ENCODE measurements at places on chromosomes 3 and 15. TPM values are rescaled to one million over a fixed set of nuclear protein-coding genes. Genes with fewer than 3 reads are reported as not detected.

DNA sequence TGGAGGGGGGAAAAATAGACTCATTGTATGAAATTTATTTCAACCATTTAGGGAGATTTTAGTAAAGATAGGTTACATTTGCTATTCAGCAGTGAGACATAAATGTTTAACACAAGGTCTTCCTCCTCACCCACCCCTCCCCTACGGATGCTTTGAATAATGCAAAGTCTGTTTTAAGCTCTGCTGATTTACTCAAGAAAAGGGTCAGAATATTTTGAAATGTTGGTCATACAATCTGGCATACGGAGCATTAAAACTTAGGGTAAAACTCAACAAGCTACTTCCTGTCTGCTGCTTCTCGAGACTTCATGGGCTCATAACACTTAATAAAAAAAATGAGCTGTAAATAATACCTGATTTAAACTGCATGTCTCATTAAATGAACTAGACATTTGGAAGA lies 156.3 kb downstream of the WNT5A start:
- H3K4me3 ChIP-seq = no peak overlapping the region
- DNase-seq = no peak
- H3K27ac ChIP-seq = no peak overlapping the region

DNA sequence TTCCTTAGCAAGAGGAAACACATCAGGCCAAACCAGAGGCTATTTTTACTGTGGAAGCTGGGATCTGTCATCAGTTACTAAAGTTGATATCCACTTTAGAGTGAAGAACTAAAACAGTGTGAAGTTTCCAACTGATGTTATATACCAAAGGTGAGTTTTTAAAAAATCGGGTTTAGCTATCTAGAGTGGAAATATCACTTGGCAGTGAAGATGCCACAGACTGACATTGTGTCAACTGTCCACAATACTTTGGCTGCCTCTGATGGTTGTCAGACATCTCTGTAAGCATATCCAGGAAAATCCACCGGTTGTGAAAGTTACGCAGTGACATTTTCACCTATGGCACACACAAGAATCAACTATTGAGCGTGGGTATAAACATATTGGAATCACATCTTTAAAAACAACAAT lies 9.2 kb downstream of the ZIC1 start:
- no peaks in the 10 kb centered on the region for H3K4me1 ChIP-seq
- H3K36me3 ChIP-seq = no peaks in the 10 kb centered on the region
- no peak for DNase-seq
- H3K27ac ChIP-seq = no peak overlapping the region

DNA sequence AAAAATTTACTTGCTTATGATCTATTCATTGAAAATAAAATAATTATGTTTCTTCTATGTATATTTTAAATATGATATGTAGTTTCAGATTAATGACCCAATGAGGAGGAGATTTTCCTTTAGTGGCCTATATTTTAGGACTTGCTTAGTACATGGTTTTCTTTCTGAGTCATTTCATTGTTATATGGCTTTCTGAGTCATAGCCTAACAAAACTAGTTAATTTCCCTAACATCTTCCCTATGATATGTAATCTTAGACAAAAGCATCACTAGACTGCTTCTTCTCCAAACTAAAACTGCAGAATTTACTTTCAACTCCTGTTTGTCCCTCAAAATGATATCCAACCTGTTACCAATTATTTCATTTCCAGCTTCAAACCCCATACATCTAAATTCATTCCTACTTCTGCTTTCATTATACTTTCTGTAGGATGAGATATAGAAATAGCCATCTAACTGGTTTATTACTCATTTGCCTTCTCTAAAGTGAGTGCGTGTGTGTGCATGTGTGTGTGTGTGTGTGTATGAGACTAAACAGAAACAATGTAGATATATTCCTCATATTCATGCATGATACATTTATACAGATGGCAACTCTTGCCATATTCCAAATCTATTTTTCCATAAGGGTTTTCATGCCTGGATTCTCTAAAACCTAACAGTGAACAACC lies 915.0 kb upstream of the GBE1 start:
- no peak overlapping the region for H3K27ac ChIP-seq
- no peaks in the 10 kb centered on the region for H3K27me3 ChIP-seq
- H3K36me3 ChIP-seq = no peaks in the 10 kb centered on the region

DNA sequence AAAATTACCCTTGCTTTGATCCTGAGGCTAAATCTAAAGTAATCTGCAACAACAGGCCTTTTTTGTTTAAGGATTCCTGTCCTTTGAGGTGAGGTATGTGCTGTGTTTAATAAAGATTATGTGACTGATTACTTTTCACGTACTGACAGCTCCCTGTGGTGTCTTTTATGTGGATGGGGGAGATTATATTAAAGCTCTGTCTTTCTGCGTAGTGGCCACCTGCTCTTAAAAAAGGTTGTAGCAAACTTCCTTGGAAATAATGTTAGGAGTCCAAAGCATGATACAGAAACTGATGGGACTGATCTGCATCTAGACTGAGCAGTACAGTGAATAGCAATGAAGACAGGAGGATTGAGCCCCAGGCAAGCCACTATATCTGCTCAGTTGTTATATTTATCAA lies 453.0 kb upstream of the GOLIM4 start:
- peaks cover 7% of the 10 kb centered on the region for H3K4me1 ChIP-seq
- no peak overlapping the region for H3K4me3 ChIP-seq
- no peak for DNase-seq
- no peaks in the 10 kb centered on the region for H3K27me3 ChIP-seq

DNA sequence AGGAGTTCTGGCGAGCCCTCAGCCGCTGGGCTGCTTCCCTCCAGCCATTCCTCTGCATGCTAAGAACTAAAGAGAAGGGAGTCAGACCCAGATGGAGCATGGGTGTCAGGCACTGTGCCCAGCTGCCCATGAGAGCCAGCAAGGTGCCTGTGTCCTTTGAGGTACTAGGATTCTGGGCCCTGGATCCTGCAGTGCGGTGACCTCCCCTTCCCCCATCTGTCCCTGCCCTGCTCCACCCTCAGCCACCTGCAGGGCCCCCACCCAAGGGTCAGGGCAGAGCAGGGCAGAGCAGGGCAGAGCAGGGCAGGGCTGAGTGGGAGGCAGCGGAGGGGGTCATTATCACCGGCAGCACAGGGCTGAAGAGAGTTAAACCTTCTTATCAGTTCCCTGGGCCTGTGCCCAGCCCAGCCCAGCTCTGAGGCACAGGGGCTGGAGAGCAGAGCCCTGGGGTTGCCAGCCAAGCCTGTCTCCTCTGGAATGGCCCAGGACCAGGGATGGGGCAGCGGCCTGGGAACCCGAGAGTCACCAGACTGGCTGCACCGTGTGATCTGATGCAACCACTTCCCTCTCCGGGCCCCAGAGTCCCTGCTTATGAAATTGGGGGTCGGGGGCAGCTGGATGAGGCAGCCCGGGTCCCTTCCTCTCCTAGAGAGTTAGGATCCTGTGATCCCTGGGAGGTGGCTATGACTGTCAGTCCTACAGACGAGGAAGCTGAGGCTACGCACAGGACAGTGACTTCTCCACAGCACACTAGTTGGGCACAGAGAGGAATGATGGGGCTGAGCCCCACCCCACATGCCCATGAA lies 17.3 kb downstream of the ZDHHC19 start:
- no peak for DNase-seq
- H3K27ac ChIP-seq = no peak overlapping the region
- no peaks in the 10 kb centered on the region for H3K4me1 ChIP-seq
- H3K36me3 ChIP-seq = no peaks in the 10 kb centered on the region

KLHL40 gene
- total RNA-seq = not detected

DNA sequence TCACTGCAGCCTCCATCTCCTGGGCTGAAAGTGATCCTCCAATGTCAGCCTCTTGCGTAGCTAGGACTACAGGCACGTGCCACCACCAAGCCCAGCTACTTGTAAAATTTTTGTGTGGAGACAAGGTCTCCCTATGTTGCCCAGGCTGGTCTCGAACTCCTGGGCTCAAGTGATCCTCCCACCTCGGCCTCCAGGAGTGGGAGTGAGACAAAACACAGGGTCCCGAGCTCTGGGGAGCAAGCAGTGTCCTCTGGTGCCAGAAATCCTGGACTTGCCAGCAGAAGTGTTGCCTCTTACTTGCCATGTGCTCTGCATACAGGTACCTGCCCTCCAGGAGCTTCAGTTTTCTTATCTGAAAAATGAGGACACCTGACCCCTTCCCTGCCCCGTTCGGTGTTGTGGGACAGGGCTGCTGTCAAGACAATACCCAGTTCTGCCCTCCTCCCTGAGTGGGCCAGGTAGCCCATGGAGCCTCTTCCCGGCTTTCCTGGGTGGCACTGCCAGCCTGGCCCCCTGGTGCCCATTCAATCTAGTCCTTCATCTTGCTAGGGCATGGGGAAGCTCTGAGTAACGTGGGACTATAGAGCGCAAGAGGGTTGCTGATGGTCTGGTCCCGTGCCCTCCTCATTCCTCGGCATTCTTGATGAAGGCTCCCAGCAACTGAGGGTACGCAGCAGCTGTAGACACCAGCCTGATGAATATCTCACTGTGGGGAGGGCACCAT lies 164.6 kb downstream of the GOLGA6L4 start:
- H3K4me1 ChIP-seq = no peaks in the 10 kb centered on the region
- H3K27ac ChIP-seq = no peak overlapping the region
- DNase-seq = no peak
- no peaks in the 10 kb centered on the region for H3K36me3 ChIP-seq
- H3K4me3 ChIP-seq = no peak overlapping the region

- no peak overlapping the region for H3K4me3 ChIP-seq
- no peaks in the 10 kb centered on the region for H3K36me3 ChIP-seq
- H3K4me1 ChIP-seq = no peaks in the 10 kb centered on the region
These were observed 785.3 kb downstream of the ROBO2 start for GRCh38 chr3:77825001-77825827.

COMMD2 gene
- 43.3 TPM for total RNA-seq

GRCh38 chr3:65196663-65197062 lies 508.9 kb upstream of the ADAMTS9 start:
- H3K4me3 ChIP-seq = no peak overlapping the region
- peak overlapping the region; percentile 40 for H3K27ac ChIP-seq
- no peaks in the 10 kb centered on the region for H3K36me3 ChIP-seq

DNA sequence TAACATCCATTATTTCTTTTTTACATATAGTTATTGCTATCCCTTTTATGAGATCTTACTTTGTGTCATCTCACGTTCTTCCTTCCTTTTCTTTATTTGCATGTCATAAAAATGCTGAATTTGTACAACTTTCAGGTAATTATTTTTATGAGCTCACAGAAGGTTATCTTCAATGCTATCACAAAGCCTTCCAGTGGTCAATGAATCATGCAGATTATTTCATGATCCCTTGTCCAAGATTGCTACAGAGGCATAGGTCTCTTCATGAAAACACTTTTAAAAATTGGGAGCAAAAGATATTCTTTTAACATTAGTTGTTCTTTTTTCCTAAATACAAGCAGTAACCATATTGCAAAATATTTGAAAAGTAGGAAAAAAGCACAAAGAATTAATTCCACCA lies 880.1 kb upstream of the NR2F2 start:
- no peak for DNase-seq
- H3K4me3 ChIP-seq = no peak overlapping the region
- no peaks in the 10 kb centered on the region for H3K4me1 ChIP-seq
- H3K27ac ChIP-seq = no peak overlapping the region
- H3K36me3 ChIP-seq = no peaks in the 10 kb centered on the region

DNA sequence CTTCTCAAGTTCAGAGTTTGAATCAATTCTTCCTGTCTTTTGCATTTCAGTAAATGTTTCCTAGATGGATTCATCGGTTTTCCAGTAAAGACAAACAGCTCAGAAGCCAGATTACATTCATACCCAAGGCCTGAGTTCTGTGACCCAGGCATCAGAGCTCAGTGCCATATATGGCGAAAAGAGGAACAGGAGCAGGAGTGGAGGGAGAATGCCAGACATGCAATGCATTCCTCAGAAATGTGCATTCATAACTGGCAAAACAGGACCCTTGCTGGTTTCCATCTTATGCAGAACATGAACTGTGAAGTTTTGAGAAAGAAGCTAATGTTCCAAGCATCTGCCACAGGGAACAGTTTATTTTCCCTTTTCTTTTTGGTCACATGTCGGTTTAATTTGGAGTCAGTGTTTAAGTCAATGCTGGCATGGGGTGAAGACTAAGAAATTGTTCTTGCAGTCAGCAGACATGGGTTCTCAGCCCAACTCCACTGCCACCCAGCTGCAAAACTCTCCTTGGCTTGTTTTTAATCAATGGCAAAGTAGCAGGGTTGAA lies 116.5 kb downstream of the LPP start:
- DNase-seq = peak; percentile 78
- peak overlapping the region; percentile 77 for H3K27ac ChIP-seq
- H3K4me3 ChIP-seq = no peak overlapping the region
- H3K27me3 ChIP-seq = no peaks in the 10 kb centered on the region
- H3K36me3 ChIP-seq = peaks cover 1% of the 10 kb centered on the region
- peaks cover 75% of the 10 kb centered on the region for H3K4me1 ChIP-seq

GRCh38 chr3:12175844-12176453 lies 17.2 kb upstream of the TIMP4 start:
- no peaks in the 10 kb centered on the region for H3K36me3 ChIP-seq
- DNase-seq = peak; percentile 69
- H3K27me3 ChIP-seq = no peaks in the 10 kb centered on the region
- no peak overlapping the region for H3K27ac ChIP-seq
- H3K4me3 ChIP-seq = no peak overlapping the region

DNA sequence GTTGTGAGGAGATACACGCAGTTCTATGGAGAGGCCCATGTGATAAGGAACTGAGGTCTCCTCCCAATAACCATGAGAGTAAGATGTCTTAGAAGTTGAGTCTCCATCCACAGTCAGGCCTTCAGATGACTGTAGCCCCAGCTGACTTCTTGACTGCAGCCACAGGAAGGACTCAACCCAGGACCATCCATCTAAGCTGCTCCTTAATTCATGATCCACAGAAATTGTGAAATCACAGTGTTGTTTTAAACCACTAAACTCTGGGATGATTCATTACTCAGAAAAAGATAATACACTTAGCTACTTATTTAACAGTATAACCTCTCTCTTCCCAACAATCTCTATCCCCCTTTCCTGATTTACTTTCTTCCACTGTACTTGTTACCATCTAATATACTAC lies 173.3 kb downstream of the ALDH1A2 start:
- H3K27me3 ChIP-seq = no peaks in the 10 kb centered on the region
- no peaks in the 10 kb centered on the region for H3K36me3 ChIP-seq
- no peak overlapping the region for H3K27ac ChIP-seq
- DNase-seq = no peak
- no peak overlapping the region for H3K4me3 ChIP-seq
- H3K4me1 ChIP-seq = no peaks in the 10 kb centered on the region

- no peak overlapping the region for H3K27ac ChIP-seq
- no peaks in the 10 kb centered on the region for H3K36me3 ChIP-seq
- H3K4me3 ChIP-seq = no peak overlapping the region
- no peak for DNase-seq
These were observed 35.9 kb downstream of the NTRK3 start for GRCh38 chr15:88220443-88221335.

CHRFAM7A gene
- total RNA-seq = not detected

SMCO1 gene
- not detected for total RNA-seq

GRCh38 chr15:41490355-41490754 lies 3.3 kb upstream of the ITPKA start:
- H3K27me3 ChIP-seq = no peaks in the 10 kb centered on the region
- H3K36me3 ChIP-seq = no peaks in the 10 kb centered on the region
- peaks cover 9% of the 10 kb centered on the region for H3K4me1 ChIP-seq
- DNase-seq = no peak
- H3K27ac ChIP-seq = no peak overlapping the region
